ENCODE measurements at places on chromosomes 13 and 19.

GRCh38 chr19:40270362-40271089 lies 14.6 kb downstream of the AKT2 start:
- DNase-seq = no peak

DNA sequence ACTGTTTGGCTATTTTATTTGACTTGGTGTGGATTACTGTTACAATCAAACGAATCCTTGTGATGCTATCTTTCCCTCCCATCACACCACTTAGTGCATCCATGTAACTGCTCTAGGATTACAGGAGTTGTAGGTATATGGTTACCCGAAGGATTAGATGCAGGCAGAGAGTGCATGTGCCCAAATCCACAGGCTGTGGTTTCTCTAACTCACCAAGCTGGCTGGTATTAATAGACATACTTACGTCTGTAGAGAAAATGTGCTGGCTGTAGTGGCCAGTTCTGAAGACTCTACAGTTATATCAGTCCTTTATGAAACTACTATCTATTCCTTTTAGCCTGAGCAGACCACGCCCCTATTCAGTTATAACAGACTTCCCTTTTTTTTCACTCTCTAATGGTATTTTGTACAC lies 1.1 kb upstream of the HMGB1 start:
- no peak for DNase-seq

DNA sequence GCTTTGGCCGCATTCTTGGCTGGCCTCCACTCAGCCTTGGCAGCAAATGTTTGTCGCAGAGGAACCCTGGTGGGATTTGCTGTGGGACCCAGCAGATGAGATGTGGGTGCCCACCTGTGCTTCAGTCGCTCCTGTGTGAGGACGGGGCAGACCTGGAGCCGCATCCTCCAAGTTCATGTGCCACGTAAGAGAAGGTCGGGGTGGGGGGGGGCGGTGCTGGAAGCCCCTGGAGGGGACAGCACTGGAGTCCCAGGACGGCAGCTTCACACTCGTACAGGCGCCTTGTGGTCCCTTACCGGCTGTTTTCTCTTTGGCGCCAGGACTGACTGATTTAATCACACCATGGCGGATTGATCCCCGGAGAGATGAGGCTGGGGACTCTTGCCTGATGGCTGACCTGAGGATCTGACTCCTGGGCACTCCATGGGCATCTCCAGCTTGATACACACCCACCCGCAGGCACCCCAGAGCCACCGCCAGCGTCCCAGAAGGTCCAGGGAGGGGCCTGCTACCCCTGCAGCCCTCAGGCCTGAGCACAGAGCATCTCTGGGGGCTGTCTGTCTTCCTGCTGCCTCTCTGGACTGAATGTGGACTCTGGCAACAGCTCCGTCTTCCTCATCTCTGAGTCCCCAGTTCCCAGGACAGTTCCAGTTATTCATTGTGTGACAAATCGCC lies 10.0 kb upstream of the GRTP1 start:
- peak; percentile 27 for DNase-seq

GRCh38 chr13:37029617-37030016 lies 29.0 kb downstream of the EXOSC8 start:
- no peak for DNase-seq

- DNase-seq = no peak
These were observed 352.4 kb downstream of the KLF5 start for GRCh38 chr13:73411067-73411809.

DNA sequence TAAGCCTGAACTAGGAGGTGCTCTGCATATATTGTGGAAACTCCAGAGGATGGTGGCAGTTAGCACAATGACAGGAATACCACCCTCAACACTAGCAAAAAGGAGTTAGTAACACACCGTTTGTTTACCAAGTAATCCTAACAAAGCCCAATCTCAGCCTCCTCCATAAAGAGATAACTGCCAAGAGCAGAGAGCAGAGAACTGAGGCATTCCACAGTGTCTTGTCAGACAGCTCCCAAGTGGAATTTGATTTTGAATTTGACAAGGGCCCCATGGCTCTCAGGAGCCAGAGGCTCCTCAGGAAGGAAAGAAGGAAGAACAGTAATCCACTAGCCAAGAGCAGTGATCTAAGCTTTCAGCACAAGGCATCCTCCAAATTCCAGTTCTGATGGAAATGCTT lies 298.6 kb downstream of the DCLK1 start:
- DNase-seq = no peak

DNA sequence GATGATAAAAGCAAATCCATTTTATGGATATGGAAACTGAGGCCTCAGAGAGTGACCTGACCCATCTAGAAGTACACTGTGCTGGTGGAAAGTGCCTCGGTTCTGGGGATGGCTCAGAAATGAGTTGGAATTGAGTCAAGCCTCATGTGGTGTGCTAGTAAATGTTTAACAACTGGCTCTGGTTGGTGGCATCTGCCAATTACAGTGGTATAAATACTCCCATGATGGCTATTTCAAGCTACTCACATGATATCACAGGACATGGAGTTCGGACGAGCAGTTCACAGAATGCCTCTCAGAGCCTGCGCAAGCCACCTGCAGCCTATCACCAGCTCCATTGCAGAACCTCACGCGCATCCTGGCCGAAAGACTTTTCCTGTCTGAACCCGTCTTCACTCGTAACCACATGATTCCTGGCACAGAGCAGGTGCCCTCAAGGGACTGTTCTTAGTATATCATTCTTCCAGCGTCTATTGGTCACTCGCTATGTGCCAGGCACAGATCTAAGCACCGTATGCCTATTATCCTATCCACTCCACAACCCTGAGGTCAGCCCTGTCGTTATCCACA lies 9.1 kb downstream of the TMEM150B start:
- DNase-seq = no peak

DNA sequence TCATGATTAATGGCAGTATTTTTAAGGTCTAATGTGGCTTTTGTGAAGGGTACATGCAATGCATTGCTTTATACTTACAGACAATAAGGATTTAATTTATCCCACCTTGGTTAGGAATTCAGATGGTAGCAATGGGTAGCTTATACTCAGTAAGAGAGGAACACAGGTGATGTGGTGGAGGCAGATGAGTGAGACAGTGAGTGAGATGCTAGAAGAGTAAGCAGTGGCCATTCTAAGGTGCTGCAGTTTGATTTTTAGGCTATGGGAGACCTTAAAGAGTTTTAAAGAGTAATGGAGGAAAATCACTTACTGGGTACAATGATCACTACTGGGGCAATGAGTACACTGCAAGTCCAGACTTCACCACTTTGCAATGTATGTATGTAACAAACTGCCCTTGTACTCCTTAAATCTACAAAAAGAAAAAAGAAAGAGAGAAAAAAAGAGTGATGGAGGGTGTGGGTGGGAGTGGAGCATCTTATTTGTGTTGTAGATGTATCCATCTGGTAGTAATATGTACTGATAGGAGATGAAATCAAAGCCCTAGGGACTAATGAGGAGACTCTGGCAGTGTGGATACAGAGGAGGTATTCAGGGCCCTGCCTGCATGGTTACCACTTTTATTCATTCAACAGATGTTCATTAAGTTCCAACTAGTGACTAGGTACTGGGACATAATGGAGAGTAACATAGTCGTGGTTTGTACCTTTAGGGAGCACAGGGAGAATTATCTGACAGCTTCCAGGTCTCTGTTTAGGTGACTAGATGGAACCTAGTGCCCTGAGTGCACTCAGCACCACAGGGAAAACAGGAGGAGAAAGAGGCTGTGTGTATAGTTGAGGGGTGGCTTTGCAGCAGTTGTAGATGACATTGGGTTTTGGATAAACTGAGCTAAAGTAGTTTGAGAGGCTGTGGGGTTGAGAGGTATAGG lies 99.0 kb downstream of the GPC6 start:
- DNase-seq = no peak

DNA sequence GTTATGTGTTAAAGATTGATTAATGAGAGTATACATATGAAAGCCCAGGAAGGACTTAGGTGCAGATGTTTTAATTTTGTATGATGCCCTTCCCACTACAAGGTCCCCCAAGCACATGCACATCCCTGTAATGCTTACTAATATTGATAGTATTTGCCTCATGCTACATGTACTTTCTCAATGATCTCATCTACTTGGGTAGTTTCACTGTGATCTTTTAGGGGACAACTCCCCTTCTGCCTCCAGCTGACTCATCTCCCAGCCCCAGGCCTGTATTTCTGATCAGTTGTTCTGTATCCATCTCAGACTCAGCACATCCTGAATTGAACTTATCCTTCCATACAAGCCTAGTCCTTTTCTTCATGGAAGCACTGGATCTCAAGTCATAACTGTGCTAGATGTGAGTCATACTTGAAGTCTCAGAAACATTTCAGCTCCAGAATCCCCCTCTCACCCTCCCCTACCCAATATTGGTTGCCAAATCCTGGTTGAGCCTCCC lies 49.4 kb upstream of the INTS6 start:
- DNase-seq = no peak

DNA sequence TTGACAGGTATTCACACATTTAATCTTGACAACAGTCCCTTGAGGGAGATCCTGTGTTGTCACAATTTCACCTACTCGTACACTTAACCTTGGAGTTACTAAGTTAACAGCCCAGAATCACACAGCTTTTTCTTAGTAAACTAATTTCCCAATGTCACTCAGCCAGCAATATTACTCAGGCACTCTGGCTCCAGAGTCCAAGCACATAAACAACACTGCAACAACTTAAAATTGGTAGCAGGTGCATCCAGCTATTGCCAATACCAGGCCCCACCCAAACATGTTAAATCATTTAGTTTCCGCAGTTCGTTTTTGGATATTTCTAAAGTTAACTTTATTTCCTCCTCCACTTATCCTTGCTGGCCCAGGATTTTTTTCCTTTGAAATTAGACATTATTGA lies 32.7 kb downstream of the LIG4 start:
- no peak for DNase-seq

GRCh38 chr13:106888148-106888547 lies 320.2 kb upstream of the ARGLU1 start:
- DNase-seq = no peak

DNA sequence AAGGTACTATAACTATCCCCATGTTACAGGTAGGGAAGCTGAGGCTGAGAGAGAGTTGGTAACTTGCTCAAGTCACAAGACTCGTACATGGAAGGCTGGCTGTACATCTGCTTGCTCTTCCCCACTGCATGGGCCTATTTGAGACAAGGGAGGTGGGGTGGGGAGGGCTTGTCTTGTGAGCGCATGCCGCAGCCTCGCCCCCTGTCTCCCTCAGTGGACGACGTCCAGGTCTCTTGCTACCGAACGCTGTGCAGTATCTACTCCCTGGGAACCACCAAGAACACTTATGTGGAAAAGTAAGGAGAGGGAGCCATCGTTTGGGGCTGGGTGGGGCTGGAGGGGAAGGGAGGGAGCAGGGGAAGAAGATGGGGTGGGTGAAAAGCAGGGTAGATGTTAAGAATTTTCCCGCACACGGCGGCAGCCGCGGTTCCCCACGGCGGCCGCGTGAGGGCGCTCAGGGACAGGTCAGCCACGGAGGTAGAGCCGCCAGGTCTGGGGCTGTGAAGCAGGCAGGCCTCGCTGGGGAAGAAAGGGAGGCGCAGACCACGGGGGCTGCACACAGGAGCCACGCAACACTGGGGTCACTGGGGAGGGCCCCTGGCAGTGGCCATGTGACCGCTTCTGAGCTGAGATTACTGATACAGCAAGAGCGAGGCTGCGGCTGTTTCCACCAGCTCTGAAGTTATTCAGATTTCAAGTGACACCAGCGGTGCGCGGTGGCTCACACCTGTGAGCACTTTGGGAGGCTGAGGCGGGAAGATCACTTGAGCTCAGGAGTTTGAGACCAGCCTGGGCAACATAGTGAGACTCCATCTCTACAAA lies 81.5 kb downstream of the RYR1 start:
- peak; percentile 73 for DNase-seq

- DNase-seq = no peak
These were observed 101.1 kb upstream of the FRY start for GRCh38 chr13:31930490-31930889.

- no peak for DNase-seq
These were observed 65.2 kb downstream of the MICU2 start for GRCh38 chr13:21538753-21539152.

DNA sequence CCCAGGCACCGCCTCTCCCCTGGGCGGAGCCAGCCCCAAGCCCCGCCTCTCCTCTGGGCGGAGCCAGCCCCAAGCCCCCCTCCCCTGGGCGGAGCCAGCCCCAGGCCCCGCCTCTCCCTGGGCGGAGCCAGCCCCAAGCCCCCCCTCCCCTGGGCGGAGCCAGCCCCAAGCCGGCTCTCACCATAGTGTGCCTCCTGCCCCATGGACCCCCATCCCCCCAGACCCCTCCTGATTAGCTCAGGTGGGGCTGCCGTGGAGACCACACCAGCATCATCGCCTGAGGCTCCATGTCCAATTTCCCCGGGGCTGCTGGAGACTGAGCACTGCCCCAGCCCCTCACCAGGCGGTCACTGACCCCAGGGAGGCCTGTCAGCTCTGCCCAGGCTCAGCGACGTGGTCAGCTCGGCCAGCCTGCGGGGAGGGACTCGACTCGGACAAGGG lies 4.2 kb upstream of the MADCAM1 start:
- DNase-seq = no peak

DNA sequence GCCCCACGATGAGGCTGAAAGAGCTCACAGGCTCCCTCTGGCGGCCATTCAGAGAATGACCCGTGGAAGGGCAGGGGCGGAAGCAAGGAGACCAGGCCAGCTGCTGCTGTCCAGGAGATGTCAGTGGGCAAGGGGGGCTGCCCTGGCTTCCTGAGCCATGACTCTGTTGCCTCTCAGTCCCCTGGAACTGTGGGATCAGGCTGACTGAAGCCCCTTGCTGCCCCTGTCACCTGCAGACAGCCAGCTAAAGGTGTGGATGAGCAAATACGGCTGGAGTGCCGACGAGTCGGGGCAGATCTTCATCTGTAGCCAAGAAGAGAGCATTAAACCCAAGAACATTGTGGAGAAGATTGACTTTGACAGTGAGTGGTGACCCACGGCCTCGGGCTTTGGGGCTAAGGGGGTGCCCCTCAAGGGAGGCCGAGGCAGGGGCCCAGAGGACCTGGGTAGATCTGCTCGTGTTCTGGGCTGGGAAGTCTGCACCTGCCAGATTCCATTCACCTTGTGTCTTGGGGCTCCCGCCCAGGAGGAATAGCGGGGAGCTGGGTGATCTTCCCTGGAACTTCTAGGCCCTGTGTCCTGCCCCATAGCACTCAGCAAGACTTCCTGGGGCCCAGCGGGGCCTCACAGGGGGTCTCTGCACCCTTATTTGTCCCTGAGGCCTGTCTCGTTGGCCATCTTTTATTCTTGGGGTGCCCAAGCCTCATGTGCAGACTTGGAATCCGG lies 12.5 kb upstream of the ACTN4 start:
- peak; percentile 86 for DNase-seq

Measured in liver (tissue), 10 donors.